ENCODE measurements at places on chromosomes 16 and 17.

DNA sequence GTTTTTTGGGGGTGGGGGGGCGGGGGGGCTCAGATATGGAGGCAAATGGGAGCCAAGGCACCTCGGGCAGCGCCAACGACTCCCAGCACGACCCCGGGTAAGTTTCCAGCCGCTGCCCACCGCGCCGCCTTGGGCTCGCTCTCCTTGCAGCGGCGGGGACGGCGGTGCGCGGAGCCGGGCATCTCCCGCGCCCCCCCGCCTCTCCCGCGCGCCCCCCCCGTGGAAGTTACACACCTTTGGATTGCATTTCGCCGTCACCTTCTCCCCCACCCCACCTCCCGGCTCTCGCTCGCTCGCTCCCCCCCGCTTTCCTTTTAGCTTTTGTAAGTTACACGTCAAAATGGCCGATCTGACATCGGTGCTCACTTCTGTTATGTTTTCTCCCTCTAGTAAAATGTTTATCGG is 387 bp downstream of the MSI2 start:
- no peak for DNase-seq

GRCh38 chr17:66435182-66435581 is 132.8 kb downstream of the PRKCA start:
- no peak for DNase-seq

GRCh38 chr16:54932021-54932660 is 1.5 kb downstream of the IRX5 start:
- no peak for DNase-seq

DNA sequence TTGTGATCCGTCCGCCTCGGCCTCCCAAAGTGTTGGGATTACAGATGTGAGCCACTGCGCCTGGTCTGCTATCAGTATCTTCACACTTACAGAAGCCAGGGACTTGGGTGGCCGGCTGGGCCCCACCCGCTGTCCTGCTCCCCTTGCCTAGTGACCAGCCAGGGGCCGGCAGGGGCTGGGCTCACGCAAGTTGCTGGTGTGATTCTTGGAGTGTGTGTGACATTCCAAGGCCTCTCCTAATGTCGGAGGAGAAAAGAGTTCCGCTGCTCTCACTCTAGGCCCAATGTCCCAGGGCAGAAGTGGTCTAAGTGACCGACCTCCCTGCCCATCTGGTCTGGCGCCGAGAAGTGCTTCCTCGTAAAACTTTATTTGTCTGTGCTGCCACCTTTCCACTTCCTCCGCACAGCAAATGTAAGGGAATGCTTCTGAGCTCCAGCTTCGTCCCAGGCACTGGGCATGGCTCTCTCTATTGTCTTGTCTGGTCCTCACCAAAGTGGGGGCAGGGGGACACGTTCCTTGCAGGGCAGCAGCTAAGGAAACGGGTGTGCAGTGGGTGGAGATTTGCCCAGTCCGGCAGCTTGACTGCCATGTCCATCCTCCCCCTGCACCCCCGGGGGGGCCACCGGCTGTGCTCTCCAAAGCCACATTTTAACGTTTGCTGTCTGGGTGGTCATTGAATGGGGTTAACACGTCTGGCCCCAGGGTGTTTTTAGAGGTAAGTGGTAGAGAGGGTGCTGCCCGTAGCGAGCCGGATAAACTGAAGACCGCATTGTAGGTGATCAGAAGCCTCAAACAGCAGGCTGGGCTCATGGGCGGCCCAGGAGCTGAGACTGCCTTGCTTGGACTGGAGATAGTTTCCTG is 7.8 kb upstream of the GSE1 start:
- no peak for DNase-seq

DNA sequence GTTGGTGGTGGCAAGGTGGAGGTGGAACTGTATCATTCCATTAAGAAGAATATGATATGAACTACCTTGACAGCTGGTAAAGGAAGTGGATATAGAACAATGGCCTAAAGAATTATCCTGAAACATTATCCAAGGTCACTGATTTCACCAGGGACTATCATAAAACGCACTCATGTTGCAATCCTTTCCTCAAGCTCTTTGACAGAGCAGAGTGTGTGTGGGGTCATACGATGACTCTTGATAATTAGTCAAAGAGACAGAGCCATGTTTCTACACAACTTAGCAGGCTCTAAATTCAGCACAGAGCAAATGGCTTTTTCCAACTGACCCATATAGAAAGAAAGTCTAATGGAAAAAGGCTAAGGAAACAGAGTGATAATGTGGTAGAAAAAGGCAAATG is 126.4 kb upstream of the ANKFN1 start:
- no peak for DNase-seq

DNA sequence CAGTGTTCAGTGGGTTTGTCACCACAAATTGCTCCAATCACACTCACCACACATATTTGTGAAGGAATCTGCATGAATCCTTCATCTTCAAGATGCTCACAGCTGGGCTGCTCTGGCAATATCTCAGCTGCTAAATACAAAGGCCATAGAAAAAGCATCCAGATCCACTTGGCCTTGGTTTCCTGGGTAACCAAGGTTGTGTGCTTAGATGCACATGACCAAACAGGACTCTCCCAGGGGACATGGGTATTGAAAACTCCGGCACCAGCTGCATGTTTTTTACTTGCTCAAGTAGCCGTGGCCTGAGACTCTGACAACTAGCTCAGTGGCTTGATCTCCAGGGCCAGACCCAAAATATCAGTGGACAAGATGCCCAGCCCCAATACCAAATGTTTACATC is 131.3 kb downstream of the CBLN1 start:
- DNase-seq: no peak

GRCh38 chr16:60684002-60684401 is 1352.2 kb downstream of the CDH8 start:
- DNase-seq: no peak

DNA sequence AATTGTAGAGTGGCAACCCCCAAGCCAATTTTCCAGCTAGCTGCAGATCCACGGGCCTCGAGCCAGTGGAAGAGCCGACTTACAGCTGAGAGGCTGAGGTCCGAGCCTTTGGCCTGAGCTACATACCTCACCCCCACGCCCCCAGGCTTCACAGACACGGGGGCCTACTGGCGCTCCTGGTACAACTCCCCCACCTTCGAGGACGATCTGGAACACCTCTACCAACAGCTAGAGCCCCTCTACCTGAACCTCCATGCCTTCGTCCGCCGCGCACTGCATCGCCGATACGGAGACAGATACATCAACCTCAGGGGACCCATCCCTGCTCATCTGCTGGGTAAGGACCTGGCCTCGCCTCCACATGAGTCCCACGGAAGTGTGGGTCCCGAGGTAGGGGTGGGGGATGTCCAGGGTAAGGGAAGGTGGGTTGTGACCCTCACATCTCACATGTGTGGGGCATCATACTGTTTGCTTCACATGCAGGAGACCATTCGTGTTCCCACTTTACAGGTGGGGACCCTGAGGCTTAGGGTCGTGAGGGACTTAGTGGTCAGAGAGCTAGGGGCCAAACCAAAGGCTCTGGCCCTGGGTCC is 3.4 kb downstream of the ACE start:
- DNase-seq: no peak

DNA sequence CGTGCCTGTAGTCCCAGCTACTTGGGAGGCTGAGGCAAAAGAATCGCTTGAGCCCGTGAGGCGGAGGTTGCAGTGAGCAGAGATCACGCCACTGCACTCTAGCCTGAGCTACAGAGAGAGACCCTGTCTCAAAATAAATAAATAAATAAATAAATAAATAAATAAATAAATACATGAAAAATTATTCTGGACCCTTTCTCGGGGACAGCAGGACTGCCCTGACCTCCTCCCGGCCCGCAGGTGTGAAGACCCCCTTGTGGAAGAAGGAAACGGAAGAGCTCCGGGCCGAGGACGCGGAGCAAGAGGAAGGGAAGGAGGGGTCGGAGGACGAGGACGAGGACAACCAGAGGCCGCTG is 3.1 kb downstream of the C17orf50 start:
- no peak for DNase-seq

GRCh38 chr17:61376931-61377838 is 22.5 kb upstream of the TBX2 start:
- DNase-seq: no peak

- DNase-seq: peak; percentile 89
Observed at GRCh38 chr17:83200231-83200699, 120.9 kb downstream of the METRNL start.

- DNase-seq: no peak
Observed at GRCh38 chr17:2435181-2435741, 34.4 kb upstream of the MNT start.

DNA sequence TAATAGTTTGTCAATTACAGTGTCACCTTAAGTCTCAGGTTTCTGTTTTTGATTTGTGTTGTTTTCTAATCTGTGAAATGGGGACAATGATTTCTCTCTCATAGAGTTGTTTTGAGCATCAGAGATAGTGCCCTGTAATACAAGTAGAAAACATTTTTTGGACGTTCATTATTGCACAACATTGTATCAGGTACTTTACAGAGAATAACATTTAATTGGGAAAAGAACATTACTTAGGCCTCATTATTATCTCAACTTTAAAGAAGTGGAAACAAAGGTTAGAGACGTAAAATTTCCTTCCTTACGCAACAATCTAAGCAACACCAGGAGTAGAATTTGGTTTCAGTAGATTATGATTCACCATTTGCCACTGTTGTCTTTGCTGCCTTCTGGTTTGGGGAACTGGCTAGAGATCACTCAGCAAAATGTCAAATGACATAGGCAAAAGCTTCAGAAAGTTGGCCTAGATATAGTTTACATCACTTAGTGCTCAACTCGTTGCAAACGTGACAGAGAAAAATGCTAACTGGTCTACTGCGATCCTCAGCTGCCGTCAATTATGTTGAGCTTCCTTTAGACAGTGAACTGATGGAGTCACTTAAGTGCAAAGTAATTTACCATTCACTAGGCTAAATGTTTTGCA is 1026.8 kb downstream of the CDH11 start:
- no peak for DNase-seq

DNA sequence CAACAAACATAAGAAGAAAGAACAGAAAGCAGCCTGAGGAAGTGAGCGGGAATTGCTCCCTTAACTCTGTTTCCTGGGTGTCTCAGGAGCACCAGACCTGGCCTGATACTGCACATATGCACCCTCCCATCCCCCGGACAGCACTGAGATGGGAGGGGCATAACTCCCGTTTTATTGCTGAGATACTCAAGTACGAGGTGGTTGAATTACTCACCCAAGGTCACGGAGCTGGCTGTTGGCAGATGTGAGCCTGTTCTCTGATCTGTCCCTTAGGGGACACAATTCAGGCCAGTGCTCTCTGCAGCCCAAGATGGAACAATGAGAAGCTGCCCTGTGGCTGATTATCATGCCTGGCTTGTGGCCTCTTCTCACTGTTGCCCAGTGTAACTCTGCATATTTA is 9.1 kb upstream of the MED9 start:
- no peak for DNase-seq

DNA sequence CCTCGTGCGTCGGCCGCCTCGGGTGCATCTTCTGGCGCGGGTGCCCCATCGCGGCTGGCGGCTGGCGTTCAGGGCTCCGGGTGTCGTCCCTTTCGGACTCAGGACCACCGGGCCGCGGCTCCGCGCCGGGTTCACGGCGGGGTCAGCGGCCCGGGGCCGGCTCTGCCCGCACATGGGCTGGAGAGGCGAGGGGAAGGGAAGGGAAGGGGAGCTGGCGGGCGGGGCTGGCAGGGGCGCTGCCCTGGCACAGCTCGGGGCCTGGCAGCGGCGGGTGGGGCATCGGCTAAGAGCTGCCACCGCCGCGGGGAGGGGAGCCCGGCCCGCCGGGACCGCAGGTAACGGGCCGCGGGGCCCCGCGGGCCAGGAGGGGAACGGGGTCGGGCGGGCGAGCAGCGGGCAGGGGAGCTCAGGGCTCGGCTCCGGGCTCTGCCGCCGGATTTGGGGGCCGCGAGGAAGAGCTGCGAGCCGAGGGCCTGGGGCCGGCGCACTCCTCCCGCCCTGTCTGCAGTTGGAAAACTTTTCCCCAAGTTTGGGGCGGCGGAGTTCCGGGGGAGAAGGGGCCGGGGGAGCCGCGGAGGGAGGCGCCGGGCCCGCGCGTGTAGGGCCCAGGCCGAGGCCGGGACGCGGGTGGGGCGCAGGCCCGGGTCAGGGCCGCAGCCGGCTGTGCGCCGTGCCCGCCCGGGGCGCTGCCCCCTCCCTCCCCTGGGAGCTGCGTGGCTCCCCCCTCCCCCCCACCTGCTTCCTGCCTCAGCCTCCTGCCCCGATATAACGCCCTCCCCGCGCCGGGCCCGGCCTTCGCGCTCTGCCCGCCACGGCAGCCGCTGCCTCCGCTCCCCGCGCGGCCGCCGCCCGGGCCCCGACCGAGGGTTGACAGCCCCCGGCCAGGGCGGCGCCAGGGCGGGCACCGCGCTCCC is 646 bp downstream of the HIC1 start:
- DNase-seq: peak; percentile 69

- peak; percentile 89 for DNase-seq
Observed at GRCh38 chr17:3913531-3914311, 2.5 kb downstream of the P2RX1 start.

- no peak for DNase-seq
Observed at GRCh38 chr17:43043307-43043706, 18.3 kb downstream of the RND2 start.

- no peak for DNase-seq
Observed at GRCh38 chr17:49755663-49756283, 8.2 kb downstream of the FAM117A start.

GRCh38 chr16:1930338-1930720 is 12.1 kb upstream of the HS3ST6 start:
- DNase-seq: no peak

DNA sequence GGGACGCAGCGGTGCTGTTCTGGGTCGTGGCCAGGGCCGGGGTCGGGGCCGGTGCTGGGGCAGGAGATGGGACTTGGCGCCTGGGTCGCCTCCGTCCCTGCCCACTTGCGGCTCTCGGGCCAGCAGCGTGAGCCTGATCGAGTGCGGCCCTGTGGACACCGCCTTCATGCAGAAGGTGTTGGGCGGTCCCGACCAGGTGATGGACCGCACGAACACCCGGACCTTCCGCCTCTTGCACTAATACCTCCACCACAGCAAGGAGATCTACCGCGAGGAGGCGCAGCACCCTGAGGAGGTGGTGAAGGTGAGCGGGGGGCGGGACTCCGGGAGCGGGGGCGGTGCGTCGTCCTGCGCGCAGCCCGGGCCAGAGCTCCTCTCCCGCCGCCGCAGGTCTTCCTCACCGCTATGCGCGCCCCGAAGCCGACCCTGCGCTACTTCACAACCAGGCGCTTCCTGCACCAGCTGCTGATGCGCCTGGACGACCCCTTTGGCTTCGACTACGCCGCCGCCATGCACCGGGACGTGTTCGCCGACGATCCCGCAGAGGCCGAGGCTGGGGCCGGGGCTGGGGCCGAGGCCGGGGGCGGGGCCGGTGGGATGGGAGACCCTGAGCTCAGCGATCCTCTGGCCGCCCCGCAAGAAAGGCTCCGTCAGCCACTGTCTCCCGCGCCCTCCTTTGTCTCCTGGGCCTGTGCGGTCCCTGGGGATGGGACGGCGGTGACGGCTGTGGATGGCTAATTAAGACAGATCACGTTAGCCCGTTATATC is 4.5 kb upstream of the HSD17B1 start:
- DNase-seq: peak; percentile 73

DNA sequence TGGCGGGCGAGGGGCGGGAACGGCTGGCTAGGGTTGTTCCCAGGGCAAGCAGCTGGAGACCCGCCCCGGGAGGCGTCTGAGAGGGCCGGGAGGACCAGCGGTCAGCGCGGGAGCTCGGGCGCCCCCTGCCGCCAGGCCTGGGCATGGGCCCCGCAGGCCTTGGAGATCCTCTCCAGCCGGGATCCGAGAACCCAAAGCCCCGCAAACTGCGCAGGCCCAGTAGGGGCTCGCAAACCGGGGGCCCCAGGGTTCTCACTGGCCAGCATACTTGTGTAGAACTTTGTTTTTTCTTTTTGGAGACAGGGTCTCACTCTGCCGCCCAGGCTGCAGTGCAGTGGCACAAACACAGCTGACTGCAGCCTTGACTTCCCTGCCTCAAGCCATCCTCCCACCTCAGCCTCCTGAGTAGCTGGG is 20.8 kb upstream of the ZNF423 start:
- peak; percentile 84 for DNase-seq
